ENCODE measurements at places on chromosomes 6 and 20.

DNA sequence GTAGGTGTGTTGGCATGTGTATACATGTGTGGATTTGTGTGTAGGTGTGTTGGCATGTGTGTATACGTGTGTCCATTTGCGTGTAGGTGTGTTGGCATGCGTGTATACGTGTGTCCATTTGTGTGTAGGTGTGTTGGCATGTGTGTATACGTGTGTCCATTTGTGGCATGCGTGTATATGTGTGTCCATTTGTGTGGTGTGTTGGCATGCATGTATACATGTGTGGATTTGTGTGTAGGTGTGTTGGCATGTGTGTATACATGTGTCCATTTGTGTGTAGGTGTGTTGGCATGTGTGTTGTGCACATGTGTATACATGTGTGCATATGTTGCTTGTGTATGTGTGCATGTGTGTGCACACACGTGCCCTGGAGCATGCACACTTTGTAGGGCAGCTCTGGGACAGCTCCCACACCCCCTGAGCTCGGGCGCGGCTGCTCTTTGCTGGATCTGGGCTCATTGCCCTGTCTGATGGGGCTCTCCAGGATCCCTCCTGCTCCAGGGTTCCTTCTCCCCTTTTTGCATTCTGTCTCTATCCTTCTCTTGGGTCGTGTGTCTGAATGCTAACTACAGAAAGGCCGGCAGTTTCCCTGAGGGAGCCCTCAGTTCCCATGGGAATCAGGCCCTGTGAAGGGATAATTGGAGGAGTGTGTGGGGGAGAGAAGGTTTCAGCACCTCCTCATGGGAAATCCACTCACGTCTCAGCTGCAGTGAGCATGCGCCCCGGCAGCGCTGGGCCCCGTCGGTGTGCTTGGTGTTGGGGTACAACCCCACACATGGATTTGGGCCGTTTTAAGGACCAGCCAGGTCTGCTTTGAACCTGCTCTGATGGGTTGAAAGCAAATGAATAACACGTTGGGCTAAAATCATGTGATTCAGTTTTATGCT, 102.0 kb downstream of the ERMARD start:
- no peak for DNase-seq

DNA sequence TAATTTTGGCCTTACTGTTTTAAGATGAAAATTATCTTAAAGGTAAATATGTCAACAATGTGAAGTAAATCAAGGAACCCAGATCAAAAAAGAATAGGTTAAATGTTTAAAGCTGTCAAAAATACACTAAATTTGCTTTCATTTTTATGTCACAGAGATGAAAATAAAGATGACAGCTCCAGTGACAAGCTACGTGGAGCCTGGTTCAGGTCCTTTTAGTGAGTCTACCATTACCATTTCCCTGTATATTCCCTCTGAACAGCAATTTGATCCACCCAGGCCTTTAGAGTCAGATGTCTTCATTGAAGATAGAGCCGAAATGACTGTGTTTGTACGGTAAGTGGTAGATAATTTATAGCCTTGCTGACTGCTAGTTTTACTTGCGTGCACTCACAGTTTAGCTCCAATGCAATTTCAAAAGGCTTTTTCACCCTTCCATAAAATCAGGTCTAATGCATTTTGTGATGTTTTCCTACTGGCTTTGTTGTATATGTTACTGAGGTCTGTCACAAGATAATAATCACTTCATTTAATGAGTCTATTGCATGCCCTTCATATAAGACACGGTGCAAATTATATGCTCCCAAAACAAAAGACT, 1.9 kb downstream of the HEBP2 start:
- DNase-seq, result no peak

- no peak for DNase-seq
Observed at GRCh38 chr20:49478754-49479689, 3.4 kb downstream of the KCNB1 start.

- DNase-seq, result no peak
Observed at GRCh38 chr20:40810332-40811000, 121.4 kb upstream of the MAFB start.

DNA sequence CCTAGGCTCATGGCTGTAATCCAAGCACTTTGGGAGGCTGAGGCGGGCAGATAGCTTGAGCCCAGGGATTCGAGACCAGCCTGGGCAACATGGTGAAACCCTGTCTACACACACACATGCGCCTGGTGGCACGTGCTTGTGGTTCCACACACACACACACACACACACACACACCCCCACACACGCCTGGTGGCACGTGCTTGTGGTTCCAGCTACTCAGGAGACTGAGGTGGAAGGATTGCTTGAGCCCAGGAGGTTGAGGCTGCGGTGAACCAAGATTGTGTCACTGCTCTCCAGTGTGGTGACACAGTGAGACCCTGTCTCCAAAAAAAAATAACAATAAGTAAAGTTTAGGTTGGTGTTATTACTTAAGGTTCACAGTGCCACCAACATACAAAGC, 165.8 kb downstream of the ZFAND3 start:
- no peak for DNase-seq

DNA sequence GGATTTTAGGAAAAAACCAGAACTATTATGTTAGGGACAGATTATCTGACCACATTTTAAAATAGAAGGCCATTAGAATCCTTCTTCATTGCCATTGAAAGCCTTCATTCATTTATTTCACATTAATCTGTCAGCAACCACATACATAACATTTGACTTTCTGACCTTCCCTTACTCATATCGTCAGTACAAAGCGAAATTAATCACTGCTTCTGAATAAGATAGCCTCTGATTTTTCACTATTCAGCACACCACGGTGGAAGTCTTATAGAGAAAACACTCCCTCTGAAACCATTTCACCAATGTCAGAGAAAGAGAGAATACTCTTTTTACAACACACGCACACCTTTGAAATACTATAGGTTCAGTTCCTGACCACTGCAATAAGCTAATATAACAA, 442.5 kb upstream of the ID4 start:
- DNase-seq, result no peak

GRCh38 chr6:15176816-15177370, 69.0 kb upstream of the JARID2 start:
- no peak for DNase-seq

GRCh38 chr6:25548451-25548850, 103.6 kb upstream of the SCGN start:
- no peak for DNase-seq

- no peak for DNase-seq
Observed at GRCh38 chr6:52746213-52746612, 17.1 kb downstream of the GSTA2 start.

DNA sequence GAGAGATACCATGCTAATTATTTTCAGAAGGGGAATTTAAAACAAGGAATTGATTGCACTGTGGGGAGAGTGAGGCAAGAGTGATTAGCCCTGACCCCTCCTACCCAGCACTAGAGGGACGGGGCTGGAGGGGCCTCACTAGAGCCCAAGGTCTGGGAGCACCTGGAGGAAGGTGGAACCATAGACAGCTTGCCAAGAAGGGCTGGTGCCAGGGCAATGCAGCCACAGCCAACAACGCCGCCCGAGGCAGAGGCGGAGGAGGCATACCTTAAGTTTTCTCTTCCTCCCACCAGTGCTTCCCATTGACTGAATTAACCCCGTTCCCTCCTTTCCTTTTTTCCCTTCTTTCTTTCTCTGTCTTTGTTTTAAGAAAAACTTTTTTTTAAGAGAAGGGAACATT, 40.0 kb downstream of the IYD start:
- DNase-seq, result no peak

- no peak for DNase-seq
Observed at GRCh38 chr20:39674842-39675241, 712.7 kb downstream of the DHX35 start.

DNA sequence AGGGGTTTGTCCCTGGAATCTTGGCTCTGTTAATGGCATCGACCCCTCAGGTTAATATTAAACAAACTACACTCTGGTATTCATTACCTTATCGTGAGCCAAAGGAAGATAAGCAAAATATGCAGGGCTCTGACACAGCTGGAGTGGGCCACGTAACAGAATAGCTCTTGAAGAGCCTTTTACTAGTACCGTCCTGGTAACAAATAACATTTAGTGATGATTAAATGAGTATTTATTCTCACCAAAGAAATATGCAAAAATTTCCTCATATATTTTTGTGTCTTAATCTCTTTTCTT, 20.1 kb upstream of the UTRN start:
- no peak for DNase-seq

DNA sequence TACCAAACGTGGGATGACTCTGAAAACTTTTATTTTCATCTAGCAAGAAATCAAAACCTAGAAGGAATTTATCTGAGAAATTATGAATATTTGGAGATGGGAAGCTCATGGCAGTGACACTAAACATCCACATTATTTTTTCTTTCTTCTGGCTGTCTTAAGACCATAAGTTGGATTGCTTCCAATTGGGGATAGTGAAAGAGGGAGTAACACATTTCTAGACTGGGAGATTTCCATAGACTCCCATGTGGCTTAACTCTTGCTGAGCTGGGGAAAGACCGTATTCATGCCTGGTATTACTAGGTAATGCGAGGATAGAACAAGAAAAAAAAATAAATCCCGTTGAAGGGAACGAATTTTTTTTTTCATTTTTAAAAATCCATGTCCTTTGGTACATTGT, 120.0 kb downstream of the UTRN start:
- DNase-seq, result no peak

DNA sequence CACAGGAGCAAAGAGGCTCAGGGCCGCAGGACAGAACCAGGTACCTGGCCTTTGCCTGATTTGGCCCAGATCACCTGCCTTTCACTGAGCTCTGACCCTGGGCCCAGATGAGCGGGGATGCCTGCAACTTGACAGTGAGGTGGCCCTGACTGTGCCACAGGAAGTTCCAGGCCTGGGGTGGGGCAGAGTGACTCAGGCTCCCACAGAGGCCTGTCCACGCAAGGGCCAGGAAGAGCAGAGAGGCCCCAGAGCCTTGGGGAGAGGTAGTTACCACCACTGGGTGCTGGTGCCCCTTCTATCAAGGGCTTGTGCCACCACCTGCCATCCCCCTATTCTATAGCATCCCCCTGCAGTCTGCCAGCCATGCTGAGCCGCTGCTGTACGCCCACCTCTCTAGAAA, 4.1 kb upstream of the NOL4L start:
- DNase-seq, result no peak

All from T1000 (cell line).